ENCODE measurements at places on chromosomes 1 and 21.

GRCh38 chr21:19049567-19049966 lies 646.0 kb upstream of the TMPRSS15 start:
- no peak for DNase-seq

DNA sequence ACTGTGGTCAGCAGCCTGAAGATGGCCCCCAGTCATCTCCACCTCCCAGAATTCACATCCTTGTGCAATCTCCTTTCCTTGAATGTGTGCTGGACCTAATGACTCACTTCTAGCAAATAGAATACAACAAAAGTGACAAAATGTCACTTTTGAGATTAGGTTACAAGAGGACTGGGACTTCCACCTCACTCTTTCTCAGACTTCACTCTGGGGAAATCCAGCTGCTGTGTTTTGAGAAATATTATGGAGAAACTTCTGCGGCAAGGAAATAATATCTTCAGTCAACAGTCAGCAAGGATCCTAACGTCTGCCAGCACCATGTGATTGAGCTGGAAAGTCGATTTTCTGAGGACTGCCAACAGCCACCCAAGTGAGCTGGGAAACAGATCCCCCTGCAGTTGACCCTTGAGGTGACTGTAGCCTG lies 70.5 kb upstream of the GADD45A start:
- DNase-seq: peak; percentile 27

- no peak for DNase-seq
Measured at GRCh38 chr1:19312782-19313635, 883 bp downstream of the SLC66A1 start.

GRCh38 chr1:58266242-58266641 lies 280.3 kb downstream of the OMA1 start:
- no peak for DNase-seq

- DNase-seq: peak; percentile 16
Measured at GRCh38 chr1:32786856-32787255, 30.3 kb downstream of the YARS1 start.

DNA sequence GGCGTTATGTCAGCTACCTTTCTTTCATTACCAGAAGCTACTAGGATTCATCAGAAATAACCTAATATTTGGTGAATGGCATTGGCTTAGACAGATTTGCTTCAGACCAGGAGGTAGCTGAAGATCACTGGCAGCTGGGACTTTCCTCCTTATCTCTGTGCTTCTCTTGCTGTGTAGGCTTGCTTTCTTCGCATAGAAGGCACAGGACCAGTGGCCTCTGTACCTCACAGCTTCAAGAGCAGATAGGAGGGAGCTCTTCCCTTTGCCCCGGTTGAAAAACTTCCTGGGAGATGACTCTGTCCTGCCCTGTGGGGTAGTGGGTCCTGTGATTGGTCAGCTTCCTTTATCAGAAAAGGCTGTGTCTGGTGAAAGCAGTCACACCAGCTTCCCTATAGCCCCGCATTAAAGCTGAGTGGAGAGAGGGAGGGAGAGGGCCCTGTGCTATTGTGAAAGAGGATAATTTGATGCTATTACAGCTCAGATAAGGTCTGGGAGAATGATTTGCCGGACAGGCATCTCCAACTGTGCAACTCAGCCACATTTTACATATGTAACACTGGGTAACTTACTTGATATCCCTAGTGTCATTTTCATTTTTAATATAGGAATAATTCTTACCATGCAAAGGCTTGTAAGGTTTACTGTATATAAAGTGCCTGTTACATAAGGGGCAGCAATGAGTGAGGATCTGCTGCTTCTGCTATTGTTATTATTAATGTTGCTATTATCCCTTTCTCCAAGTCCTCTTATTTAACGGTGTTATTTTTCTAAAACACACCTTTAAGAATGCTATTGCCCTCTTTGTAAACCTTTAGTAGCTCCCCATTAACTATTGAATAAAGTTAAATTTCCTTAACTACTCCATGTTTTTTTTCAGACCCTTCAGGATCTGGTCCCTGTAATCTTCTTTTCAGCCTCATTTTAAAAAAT lies 31.6 kb downstream of the OSBPL9 start:
- peak; percentile 59 for DNase-seq

DNA sequence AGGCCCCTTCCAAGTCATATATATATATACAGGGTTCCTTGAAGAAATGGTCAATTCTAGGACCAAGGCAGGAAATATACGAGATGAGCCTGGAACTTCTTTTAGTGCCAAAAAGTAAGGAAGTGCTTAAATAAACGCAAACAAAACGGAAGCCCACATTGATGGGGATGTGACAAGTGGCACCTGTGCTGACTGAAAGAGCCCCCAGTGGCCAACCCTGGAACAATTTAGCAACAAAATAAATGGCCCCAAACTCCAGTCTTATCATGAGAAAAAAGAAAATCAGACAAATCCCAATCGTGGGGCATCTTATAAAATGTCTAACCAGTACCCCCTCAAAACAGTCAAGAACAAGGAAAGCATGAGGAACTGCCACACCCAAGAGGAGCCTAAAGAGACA lies 17.7 kb downstream of the PLA2G5 start:
- DNase-seq: no peak
